ENCODE measurements at places on chromosomes 3 and 15. TPM values are rescaled to one million over a fixed set of nuclear protein-coding genes. Genes with fewer than 3 reads are reported as not detected.

CCR5 gene
- not detected for total RNA-seq

ZBED2 gene
- not detected for total RNA-seq

VEPH1 gene
- total RNA-seq: 7.7 TPM

NLGN1 gene
- total RNA-seq: 5.5 TPM

PRKCI gene
- total RNA-seq: 57.7 TPM

ZNF445 gene
- 24.8 TPM for total RNA-seq

GOLGA6L1 gene
- not detected for total RNA-seq

DNASE1L3 gene
- not detected for total RNA-seq

- no peak overlapping the region for H3K27ac ChIP-seq
- H3K4me1 ChIP-seq: peaks cover 8% of the 10 kb centered on the region
- no peaks in the 10 kb centered on the region for H3K36me3 ChIP-seq
- no peak for DNase-seq
- no peaks in the 10 kb centered on the region for H3K27me3 ChIP-seq
Observed at GRCh38 chr3:49871531-49872153, 1.9 kb upstream of the CAMKV start.

- no peaks in the 10 kb centered on the region for H3K27me3 ChIP-seq
- H3K4me3 ChIP-seq: no peak overlapping the region
- no peak overlapping the region for H3K27ac ChIP-seq
- H3K4me1 ChIP-seq: peaks cover 4% of the 10 kb centered on the region
Observed at GRCh38 chr15:78766041-78766440, 45.2 kb downstream of the ADAMTS7 start.

GRCh38 chr15:99169769-99170311 is 65.0 kb downstream of the SYNM start:
- H3K4me3 ChIP-seq: no peak overlapping the region
- DNase-seq: no peak
- H3K4me1 ChIP-seq: no peaks in the 10 kb centered on the region
- H3K27ac ChIP-seq: no peak overlapping the region

DNA sequence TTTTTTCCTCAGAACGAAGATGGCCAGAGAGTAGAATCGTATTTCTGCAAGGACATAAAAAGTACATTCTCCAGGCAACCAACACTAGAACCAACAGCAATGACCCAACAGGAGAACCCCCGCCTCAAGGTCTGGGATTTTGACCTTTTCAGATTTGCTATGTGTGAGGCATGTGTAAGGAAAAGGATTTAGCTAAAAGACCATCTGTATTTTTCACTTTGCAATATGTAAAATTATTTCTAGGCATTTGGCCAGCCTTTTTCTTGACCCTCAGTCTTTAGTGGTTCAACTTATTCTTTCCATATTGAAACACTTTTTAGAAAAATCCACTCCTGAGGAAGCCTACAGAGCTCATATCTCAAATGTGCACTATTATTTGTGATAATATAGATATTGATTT is 219.2 kb upstream of the GOLGA6L4 start:
- DNase-seq: no peak
- H3K4me1 ChIP-seq: no peaks in the 10 kb centered on the region

- 0 out of 2 replicates have a peak, but pooled peaks cover 6% of the 10 kb centered on the region for H3K4me1 ChIP-seq
- H3K4me3 ChIP-seq: no peak overlapping the region
- no peaks in the 10 kb centered on the region for H3K27me3 ChIP-seq
- H3K27ac ChIP-seq: no peak overlapping the region
- DNase-seq: no peak
Observed at GRCh38 chr3:171375666-171376595, 84.3 kb downstream of the TNIK start.

- no peaks in the 10 kb centered on the region for H3K27me3 ChIP-seq
- no peak for DNase-seq
- no peaks in the 10 kb centered on the region for H3K4me1 ChIP-seq
- H3K4me3 ChIP-seq: no peak overlapping the region
- H3K27ac ChIP-seq: no peak overlapping the region
Observed at GRCh38 chr3:10361375-10361774, 40.5 kb upstream of the SEC13 start.

DNA sequence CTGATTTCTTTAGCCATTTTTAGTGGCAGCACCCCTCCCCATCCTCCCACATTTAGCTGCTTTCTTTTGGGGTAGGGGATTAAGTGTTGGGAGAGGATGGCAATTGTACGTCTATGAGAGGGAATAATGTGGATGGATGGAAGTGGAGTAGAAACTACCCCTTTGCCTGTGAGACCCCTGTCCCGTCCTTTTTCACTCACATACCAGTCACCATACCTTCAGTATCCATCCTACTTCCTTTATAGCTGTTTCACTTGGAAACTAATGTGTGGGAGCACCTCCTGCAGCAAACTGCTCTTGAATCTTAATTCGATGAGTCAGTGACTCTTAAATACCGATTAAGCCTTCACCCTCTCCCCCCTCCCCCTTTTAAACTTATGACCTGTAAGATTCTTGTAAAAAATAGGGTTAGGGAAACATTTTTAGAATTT is 730 bp downstream of the SPRED1 start:
- no peaks in the 10 kb centered on the region for H3K36me3 ChIP-seq
- H3K4me1 ChIP-seq: peaks cover 8% of the 10 kb centered on the region
- peak overlapping the region; percentile 21 for H3K27ac ChIP-seq
- no peaks in the 10 kb centered on the region for H3K27me3 ChIP-seq
- DNase-seq: no peak

- peak; percentile 30 for DNase-seq
- H3K27ac ChIP-seq: no peak overlapping the region
- peaks cover 2% of the 10 kb centered on the region for H3K4me1 ChIP-seq
- H3K27me3 ChIP-seq: no peaks in the 10 kb centered on the region
- H3K36me3 ChIP-seq: no peaks in the 10 kb centered on the region
Observed at GRCh38 chr15:67806536-67806935, 18.8 kb upstream of the SKOR1 start.

GRCh38 chr3:138289701-138290100 is 40.0 kb downstream of the NME9 start:
- no peaks in the 10 kb centered on the region for H3K27me3 ChIP-seq
- H3K36me3 ChIP-seq: peaks cover 24% of the 10 kb centered on the region
- no peak overlapping the region for H3K4me3 ChIP-seq

DNA sequence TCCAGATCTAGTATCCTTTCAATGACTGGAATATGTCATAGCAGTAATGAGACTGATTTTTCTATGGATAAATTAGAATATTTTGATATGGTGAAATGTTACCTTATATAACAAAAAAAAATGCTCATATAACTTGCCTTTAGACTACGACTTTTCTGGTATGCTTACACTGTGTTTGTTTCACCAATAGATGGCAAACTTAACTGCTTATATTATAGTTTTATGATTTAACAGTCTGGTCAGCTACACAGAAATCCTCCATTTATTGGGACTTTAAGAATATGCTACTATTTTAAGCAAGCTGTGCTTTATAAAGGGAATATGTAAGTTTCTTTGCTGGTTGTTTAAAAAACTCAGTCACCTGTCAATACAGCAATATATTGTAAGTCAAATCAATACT is 205.6 kb downstream of the VGLL3 start:
- no peak for DNase-seq
- no peak overlapping the region for H3K27ac ChIP-seq
- no peaks in the 10 kb centered on the region for H3K4me1 ChIP-seq

GRCh38 chr15:57472861-57473260 is 96.6 kb downstream of the CGNL1 start:
- H3K27ac ChIP-seq: no peak overlapping the region
- H3K4me1 ChIP-seq: peaks cover 2% of the 10 kb centered on the region
- H3K4me3 ChIP-seq: no peak overlapping the region
- no peak for DNase-seq

GRCh38 chr3:25902586-25902985 is 112.7 kb downstream of the OXSM start:
- no peaks in the 10 kb centered on the region for H3K4me1 ChIP-seq
- no peaks in the 10 kb centered on the region for H3K27me3 ChIP-seq
- no peaks in the 10 kb centered on the region for H3K36me3 ChIP-seq

GRCh38 chr3:184008161-184008560 is 9.5 kb downstream of the ABCC5 start:
- no peak overlapping the region for H3K27ac ChIP-seq
- no peak for DNase-seq
- peaks cover 22% of the 10 kb centered on the region for H3K36me3 ChIP-seq
- H3K4me1 ChIP-seq: no peaks in the 10 kb centered on the region
- H3K27me3 ChIP-seq: no peaks in the 10 kb centered on the region

GRCh38 chr3:13462822-13463221 is 17.3 kb upstream of the HDAC11 start:
- DNase-seq: no peak
- H3K27me3 ChIP-seq: no peaks in the 10 kb centered on the region
- H3K36me3 ChIP-seq: no peaks in the 10 kb centered on the region

- no peak overlapping the region for H3K4me3 ChIP-seq
- H3K27me3 ChIP-seq: no peaks in the 10 kb centered on the region
- H3K4me1 ChIP-seq: no peaks in the 10 kb centered on the region
- H3K27ac ChIP-seq: no peak overlapping the region
Observed at GRCh38 chr3:127391436-127392155, 103.8 kb upstream of the PRR20G start.

DNA sequence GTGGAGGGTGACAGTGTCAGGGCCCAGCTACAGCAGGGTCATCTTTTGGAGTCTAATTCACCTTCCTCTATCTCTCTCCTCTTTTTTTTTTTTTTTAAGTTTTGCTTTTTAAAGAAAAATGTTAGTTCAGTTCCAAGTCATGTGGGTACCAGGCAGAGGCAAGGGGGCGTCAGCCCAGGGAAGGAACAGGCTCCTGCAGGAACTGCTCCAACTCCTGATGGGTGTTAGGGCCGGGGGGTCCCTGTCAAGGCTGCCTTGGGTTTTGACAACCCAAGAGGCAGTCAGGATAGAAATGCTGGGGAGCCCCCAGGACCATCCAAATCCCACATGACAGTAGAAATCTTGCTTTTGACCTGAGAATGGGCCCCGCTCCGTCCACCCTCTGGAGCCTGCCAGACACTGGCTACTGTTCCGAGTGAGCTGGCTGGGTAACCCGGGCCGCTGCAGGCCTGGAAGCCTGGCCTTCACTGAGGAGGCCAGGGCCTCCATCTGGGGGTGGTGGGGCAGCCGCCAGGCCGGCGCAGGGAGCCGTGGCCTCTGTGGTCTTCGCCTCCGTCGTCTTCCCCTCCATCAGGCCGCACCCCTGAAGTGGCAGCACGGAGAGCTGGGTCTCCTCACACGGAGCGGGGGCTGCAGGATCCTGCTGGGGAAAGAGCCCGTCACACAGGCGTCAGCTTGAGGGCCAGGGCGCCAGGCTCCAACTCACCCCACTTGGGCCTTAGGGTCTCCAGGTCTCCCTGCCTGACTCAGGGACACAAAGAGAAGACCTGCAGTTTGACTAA is 24.2 kb downstream of the RNU5B-1 start:
- H3K27ac ChIP-seq: no peak overlapping the region
- no peak for DNase-seq
- H3K27me3 ChIP-seq: no peaks in the 10 kb centered on the region
- no peaks in the 10 kb centered on the region for H3K4me1 ChIP-seq
- H3K4me3 ChIP-seq: no peak overlapping the region
- peaks cover 19% of the 10 kb centered on the region for H3K36me3 ChIP-seq

DNA sequence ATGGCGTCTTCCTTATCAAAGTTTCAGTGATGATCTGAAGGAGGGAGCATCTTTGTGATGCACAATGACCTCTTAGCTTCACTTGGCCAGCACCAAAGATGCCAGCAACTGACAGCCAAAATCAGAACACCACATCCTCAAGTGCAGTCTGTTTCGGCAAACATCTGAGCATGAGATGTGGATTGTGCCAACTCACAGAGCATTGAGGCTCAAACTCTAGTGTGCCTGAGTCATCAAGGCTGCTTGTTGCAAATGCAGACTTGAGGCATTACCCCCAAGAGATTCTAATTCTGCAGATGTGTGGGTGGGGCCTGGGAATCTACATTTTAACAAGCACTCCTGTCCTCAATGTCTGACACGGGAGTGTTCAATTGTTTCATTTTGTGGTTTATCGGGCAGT is 35.8 kb downstream of the ABHD5 start:
- H3K27ac ChIP-seq: no peak overlapping the region
- DNase-seq: no peak
- peaks cover 2% of the 10 kb centered on the region for H3K36me3 ChIP-seq
- no peak overlapping the region for H3K4me3 ChIP-seq

DNA sequence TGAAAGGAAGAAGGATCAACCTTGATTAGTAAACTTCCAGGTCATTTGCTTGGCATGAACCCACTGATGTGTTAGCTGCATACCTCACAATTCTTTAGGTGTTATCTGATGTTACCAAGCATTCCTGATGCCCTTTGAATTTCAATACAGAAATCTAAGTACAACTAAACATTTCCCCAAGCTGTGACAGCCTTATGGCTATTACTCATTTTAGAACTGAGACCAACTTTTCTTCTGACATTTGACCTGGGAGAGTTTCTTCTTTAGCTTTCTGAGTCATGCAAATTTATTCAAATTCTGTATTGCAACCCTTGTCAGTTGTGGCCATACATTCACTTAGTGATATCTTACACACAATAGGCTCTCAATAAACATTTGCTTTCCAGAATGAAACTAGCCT is 124.3 kb downstream of the TIGIT start:
- DNase-seq: no peak
- H3K27ac ChIP-seq: no peak overlapping the region
- no peak overlapping the region for H3K4me3 ChIP-seq
- H3K27me3 ChIP-seq: no peaks in the 10 kb centered on the region

- no peak for DNase-seq
- H3K27ac ChIP-seq: no peak overlapping the region
- no peaks in the 10 kb centered on the region for H3K4me1 ChIP-seq
- no peaks in the 10 kb centered on the region for H3K27me3 ChIP-seq
- H3K4me3 ChIP-seq: no peak overlapping the region
- H3K36me3 ChIP-seq: no peaks in the 10 kb centered on the region
Observed at GRCh38 chr15:82624008-82624407, 23.2 kb downstream of the CPEB1 start.

DNA sequence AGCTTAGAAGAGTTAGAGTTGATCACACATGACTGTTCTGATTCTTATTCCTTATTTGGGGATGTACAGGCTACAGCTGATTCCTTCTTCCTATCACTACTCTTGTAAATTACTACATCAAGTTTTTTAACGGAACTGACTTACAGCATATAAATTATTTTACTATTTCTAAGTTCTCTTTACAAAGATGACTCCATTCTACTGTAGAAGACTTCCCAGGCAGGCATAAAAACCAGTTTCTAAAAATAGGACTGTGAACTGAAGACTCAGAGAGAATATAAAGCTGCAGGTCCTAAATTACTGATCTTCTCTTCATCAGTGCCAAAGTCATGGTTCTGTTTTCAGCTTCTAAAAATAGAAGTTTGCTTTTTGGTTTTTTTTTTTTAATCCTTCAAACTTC is 38.9 kb downstream of the ANO10 start:
- no peak overlapping the region for H3K27ac ChIP-seq
- DNase-seq: no peak
- no peaks in the 10 kb centered on the region for H3K27me3 ChIP-seq
- peaks cover 4% of the 10 kb centered on the region for H3K36me3 ChIP-seq
- H3K4me1 ChIP-seq: peaks cover 5% of the 10 kb centered on the region

DNA sequence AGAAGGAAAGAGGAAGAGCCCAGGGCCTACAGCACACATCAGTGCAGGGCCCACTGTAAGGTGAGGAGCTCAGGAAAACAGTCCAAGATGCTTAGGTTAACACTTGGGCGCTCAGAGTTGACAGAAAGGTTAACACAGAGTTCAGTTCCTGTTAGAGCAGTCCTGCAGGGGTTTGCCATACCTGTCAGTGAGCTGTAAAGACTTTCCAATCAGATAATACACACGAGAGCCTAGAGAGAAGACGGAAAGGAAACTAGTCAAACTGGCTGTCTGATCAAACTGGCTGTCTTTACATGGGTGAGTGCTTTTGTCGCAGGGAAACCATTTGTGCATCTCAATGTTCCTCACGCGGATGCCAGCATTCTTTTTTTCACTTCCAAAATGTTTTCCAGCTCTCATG is 61.4 kb upstream of the ARHGEF26 start:
- no peaks in the 10 kb centered on the region for H3K27me3 ChIP-seq
- H3K4me3 ChIP-seq: no peak overlapping the region
- H3K4me1 ChIP-seq: 0 out of 2 replicates have a peak, but pooled peaks cover 3% of the 10 kb centered on the region
- no peak for DNase-seq
- H3K36me3 ChIP-seq: no peaks in the 10 kb centered on the region
